ENCODE measurements at places on chromosomes 11 and 22. TPM values are rescaled to one million over a fixed set of nuclear protein-coding genes. Genes with fewer than 3 reads are reported as not detected.

ADM2 gene
- not detected for total RNA-seq

SYT12 gene
- not detected for total RNA-seq

CDC42EP1 gene
- total RNA-seq = 52.9 TPM

TNNT3 gene
- not detected for total RNA-seq

OR5P2 gene
- total RNA-seq = not detected

SF3A1 gene
- 77.7 TPM for total RNA-seq

- no peak for DNase-seq
Measured at GRCh38 chr11:123564221-123564620, 90.2 kb downstream of the SCN3B start.

- DNase-seq = no peak
Measured at GRCh38 chr11:31913985-31914384, 102.9 kb upstream of the PAX6 start.

DNA sequence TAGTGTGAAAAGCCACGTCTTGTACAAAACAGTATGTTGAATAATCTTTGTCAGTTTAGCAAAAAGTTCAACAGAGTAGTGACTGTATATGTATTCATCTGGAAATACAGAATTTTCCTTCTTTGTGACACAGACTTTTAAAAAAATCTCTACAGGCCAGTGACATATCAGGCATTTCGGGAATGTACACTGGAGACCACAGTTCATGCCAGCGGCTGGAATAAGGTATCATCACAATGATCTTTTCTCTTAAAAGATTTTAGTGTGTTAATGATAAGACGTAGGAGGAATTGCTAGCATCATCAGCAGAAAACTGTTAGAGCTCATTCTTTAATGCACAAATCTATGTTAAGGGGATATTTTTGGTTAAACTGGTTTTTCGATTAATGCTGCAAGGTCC is 57.4 kb downstream of the BCL2L13 start:
- DNase-seq = no peak

DNA sequence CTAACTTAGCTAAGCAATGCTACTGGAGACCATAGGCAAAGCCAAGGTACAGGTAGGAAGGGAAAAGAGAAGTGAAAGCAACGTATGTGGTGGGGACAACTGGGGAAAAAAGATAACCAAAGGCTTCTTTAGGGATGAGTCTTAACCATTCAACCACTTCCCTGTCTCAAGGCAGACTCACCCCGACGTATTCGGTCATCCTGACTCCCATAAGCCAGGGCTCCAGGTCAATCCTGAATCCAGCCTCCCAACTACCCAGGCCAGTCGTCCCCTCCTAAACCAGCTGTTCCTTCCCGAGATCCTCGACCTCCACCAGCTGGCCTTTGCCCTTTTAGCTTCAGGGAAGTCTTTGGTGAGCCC is 330 bp downstream of the ACP2 start:
- peak; percentile 63 for DNase-seq

- no peak for DNase-seq
Measured at GRCh38 chr22:50508897-50509296, 873 bp downstream of the NCAPH2 start.

DNA sequence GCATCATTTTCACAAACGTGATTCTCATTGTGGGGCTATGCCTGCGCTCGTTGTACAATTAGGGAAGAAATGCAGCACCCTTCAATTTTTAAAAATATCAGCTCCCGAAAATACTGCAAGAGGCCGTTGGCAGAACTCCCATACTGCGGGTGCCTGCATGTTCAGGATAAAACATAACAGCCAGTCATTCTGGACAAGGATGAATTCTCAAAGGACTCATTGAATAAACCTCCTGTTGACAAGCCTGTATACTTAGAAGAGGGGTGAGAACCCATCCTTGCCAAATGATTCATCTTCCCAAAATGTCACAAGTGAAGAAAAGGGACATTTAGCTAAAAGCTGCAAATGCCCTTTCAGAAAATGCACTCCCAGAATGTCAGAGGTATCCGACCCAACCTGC is 141.9 kb downstream of the CSNK2A3 start:
- DNase-seq = no peak

GRCh38 chr11:38971141-38971540 is 2373.1 kb upstream of the RAG2 start:
- no peak for DNase-seq

DNA sequence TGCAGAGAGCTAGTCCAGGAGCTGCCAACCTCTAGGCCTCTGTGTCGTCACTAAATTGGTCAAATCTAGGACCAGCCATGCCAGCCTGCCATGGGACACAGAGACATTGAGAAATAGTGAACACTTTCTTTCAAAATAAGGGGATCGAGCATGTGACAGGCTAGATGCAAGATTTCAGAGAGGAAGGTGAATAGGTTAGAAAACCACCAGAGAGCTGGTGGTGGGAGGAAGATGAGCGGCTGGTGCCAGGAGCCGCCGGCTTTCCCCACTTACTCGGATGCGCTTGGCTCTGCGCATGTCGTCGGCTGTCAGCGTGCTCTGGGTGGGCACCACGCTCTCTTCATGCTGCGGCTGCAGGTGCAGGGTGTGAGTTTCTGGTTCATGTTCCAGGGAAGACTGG is 35.4 kb upstream of the NFRKB start:
- no peak for DNase-seq

GRCh38 chr11:118635642-118636041 is 28.2 kb downstream of the PHLDB1 start:
- DNase-seq = no peak

GRCh38 chr11:85299258-85299942 is 327.7 kb downstream of the DLG2 start:
- no peak for DNase-seq

- no peak for DNase-seq
Measured at GRCh38 chr22:31739795-31740201, 10.1 kb downstream of the PRR14L start.

DNA sequence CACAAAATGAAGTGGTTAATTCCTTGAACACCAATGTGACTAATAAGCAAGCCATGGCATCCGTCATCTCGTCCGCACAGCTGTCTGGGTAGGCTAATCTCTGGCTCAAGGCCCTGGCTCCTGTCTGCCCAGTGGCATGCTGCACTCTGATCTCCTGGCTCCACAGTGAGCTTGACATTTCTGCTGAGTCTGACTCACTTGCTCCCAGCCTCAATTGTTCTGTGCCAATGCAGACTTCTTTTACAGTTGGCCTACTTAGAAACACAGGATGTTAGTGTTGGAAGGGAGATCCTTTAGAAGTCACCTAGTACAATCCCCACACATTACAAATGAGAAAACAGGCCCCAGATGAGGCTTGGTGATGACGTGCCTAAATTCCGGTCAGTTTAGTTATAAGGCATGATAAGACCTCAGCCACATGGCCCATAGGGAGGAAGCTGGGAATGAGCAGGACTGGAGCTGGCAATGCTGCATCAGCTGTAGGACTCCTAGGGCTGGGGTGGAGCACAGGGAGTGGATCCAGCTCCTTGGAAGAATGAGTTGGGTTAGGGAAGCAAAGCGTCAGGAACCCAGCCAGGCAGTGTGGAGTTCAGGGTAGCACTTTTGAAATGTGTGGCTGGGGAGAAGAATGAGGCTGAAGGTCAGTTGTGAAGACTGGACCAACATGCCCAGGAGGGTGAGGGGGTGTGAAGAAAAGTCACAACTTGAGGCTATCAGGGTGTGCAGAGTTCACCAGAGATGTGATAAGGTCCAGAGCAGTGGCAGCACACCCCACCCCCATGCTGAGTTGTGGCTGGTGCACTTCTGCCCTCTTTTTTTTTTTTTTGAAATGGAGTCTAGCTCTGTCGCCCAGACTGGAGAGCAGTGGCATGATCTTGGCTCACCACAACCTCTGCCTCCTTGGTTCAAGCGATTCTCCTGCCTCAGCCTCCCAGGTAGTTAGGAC is 70.2 kb upstream of the EED start:
- DNase-seq = peak; percentile 100

- DNase-seq = peak; percentile 97
Measured at GRCh38 chr22:36328635-36329253, 59.0 kb downstream of the MYH9 start.

DNA sequence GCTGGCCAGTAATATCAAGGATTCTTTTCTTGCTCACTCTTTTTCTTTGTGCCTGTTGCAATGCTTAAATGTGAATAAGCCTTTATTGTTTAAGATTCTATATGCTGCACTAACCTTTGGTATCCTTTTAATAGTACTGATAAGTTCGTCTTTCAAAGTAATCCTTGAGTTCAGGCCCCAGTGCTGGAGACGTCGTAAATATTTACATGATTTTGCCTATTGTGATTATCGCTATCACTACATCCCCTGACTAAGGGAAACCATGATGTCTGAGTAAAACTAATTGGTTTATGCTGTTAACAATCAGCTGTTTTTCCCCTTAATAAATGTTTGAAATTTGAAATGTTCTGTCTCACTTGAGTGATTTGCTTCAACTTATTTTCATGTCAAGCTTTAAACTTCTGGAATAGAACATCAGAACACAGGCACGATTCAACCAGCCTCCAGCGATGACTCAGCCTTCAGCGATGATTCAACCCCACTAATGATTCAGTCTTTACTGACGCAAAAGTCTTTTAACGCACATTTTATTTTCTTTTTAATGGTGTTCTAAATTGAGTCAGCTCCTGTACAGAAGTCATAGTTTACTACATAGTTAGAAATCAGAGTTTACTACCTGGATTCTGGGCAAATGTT is 3.9 kb downstream of the HTATIP2 start:
- DNase-seq = peak; percentile 89

- no peak for DNase-seq
Measured at GRCh38 chr22:43869799-43870198, 7.5 kb upstream of the SULT4A1 start.

GRCh38 chr22:49266561-49267519 is 560.8 kb downstream of the BRD1 start:
- no peak for DNase-seq

- peak; percentile 33 for DNase-seq
Measured at GRCh38 chr11:57425565-57426438, 1.1 kb downstream of the SLC43A3 start.

GRCh38 chr11:43987384-43988039 is 45.1 kb downstream of the C11orf96 start:
- DNase-seq = peak; percentile 89

GRCh38 chr22:39395936-39396796 is 3.4 kb upstream of the TAB1 start:
- no peak for DNase-seq

DNA sequence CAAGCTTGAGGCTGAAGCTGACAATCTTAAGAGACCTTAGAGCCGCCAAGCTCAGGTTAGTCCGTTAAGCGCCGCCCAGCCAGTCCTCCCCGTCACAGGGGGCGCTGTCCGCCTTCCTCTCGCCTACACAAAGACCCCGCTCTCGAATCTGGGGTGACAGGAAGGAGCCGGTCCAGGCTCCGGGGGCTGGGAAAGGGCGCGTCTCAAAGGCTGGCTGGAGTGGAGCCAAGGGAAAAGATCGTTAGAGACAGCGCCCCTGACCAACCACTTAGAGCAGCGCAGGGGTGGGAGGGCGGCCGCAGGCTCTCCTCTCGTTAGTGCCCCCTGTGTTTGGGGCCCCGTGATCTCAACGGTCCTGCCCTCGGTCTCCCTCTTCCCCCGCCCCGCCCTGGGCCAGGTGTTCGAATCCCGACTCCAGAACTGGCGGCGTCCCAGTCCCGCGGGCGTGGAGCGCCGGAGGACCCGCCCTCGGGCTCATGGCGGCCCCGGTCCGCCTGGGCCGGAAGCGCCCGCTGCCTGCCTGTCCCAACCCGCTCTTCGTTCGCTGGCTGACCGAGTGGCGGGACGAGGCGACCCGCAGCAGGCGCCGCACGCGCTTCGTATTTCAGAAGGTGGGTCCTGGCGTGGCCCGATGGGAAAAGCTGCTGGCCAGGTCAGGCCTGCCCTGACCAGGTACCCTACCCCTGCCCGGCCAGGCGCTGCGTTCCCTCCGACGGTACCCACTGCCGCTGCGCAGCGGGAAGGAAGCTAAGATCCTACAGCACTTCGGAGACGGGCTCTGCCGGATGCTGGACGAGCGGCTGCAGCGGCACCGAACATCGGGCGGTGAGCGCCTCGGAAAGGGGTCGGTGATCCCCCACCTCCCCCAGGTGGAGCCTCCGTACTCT is at the start of gene MUS81:
Gene MUS81 (plus strand): TSS at position 156 of the 887 bp plus-strand sequence. CDS start 321 bp downstream, at position 477.
- DNase-seq = peak; percentile 98

- DNase-seq = no peak
Measured at GRCh38 chr11:67408437-67409200, 4.7 kb downstream of the TBC1D10C start.

- peak; percentile 40 for DNase-seq
Measured at GRCh38 chr22:43273902-43274484, 69.2 kb downstream of the SCUBE1 start.

- no peak for DNase-seq
Measured at GRCh38 chr11:28621753-28622152, 513.6 kb downstream of the METTL15 start.

GRCh38 chr11:76123248-76123647 is 83.1 kb downstream of the WNT11 start:
- no peak for DNase-seq

DNA sequence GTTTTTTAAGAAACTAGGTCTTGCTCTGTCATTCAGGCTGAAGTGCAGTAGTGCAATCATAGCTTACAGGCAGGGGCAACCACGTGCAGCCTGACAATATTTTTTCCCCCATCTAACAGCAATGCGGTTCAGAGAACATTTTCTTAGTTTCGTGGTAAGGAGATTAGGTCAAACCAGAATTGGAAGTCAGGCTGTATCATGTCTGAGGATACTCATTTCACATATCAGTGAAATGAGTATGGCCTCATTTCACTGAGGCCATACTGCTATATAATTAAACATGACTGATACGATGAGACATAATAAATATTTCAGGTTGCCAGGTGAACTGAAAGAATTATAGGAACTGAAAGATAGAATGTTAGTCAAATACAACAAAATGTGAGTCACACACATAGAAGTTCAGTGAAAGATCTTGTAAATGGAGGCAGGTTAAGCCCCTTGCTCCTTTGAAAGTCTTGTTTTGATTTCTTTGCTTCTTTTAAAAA is 32.5 kb upstream of the IZUMO1R start:
- DNase-seq = no peak

- DNase-seq = no peak
Measured at GRCh38 chr11:12815129-12815480, 140.9 kb downstream of the TEAD1 start.

DNA sequence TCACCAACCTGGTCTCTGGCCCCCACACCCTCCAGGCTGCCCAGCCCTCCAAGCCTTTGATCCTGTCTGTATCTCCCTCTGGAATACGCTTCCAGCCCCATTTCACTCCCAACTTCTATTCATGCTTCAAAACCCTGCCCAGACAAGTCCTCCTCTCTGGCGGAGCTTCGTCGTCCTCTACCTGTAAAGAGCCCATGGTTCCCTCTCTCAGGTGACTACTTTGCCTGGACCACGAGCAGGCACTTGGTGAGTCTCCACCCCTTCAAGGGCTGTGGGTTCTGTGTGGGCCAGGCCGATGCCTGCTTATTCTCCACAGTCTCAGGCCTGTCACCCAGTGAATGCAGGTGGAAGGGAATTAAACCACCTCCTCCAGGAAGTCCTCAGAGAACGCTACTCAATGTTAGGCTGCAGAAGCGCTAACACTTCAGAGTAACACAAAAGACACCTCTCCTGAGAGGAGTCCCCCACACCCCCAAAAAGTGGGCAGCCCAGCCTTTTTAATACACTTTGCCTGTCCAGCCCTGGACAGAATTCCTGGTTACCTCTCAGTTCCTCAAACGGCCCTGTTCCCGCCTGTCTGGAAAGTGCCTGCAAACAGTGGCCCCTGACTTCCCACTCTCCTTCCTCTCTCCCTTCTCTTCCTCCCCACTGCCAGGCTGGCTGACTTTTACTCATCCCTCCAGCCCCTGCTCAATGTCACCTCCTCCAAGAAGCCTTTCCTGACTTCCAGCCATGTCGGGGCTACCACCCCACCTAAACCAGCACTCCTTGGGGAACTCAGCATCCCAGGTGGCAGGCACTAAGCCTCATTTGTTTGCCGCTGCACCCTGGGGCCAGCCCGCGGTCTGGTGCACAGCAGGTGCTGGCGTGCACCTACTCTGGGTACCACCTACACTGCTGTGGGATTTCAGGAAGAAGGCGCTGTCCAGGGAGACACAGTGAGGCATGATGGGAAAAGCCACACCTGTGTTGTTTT is 9.0 kb downstream of the RAC2 start:
- DNase-seq = no peak

Data from LHCN-M2 (cell line).